NT2/D1 (cell line): ENCODE measurements at places on chromosomes 4 and X.

DNA sequence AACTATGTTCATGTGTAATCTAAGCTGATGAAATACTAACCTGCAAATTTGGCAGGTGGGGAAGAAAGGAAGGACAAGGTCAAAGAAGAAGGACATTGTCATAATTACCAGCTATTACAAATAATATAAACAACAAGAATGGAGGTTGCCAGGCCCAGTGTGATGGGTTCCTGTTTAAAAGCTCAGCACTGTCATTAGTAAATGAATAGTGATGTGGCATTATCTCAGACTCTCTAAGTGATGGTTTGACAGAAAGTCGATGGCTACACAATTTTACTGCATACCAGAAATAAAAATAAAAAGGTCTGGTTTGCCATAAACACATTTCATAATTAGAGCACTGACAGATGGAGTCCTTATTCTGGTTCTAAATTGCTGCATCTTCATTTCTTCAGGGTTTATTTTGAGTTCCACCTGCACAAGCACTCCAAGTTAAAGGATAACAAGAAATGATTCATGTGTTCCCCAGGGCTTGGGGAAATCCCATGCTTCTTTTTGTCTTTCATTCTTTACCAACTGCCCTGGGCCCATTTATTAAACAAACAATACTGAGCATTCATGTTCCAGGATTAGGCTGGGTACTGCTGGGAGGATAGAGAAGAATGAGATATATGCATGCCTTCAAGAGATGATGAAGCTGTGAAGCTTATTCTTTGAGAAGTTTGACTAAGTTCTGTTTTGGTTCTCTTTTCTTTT lies 367.8 kb upstream of the RASGEF1B start:
- no peak for DNase-seq

DNA sequence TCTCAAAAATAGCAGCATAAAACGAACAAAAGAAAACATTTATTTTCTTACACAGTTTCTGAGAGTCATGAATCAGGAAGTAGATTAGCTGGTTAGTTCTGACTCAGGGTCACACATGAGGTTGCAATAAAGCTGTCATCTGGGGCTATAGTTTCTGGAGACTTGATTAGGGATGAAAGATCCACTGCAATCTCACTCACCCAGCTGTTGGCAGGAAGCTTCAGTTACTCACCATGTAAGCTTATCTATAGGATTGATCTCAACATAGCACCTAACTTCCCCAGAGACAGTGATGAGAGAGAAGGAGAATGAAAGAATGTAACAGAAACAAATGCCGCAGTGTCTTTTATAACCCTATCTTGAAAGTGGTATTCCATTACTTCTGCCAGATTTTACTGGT lies 435.5 kb downstream of the GABRG1 start:
- no peak for DNase-seq

DNA sequence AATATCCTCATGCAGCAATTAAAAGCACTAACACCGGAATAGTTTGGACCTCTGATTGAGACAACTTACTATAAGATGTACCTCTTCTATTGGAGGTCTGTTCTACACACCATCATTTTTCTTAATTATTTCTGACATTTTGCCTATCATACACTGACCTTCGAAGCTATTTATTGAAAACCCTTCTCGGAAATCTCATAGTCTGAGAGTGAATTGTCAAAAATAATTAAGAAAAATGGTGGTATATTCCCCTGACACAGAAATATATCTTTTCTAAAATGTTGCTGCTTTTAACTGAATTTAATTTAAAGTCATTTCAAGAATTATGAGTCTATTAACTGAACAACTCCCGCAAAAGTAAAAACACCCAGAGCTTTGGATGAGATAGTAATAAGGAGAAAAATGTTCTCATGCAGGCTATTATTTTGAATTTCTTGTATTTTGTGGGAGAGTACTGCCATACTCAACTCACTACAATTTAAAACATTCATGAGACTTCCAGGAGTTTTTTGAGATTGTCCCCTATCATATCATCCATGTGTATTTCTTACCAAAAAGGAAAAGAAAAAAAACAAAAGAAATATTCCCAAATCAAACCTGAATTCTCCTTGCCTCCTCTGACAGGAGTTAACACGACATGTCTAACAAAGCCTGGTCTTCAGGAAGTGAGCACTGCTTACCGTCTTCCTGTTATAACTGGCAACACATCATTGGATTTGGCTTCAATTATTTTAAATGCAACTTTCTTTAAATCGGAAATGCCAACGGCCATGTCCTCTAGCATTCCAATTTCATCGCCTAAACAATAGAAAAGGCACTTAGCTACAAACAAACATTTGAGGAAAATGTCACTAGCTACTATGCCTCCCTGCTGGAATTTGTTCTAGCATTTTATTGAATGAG lies 485.3 kb downstream of the IL15 start:
- DNase-seq = no peak

DNA sequence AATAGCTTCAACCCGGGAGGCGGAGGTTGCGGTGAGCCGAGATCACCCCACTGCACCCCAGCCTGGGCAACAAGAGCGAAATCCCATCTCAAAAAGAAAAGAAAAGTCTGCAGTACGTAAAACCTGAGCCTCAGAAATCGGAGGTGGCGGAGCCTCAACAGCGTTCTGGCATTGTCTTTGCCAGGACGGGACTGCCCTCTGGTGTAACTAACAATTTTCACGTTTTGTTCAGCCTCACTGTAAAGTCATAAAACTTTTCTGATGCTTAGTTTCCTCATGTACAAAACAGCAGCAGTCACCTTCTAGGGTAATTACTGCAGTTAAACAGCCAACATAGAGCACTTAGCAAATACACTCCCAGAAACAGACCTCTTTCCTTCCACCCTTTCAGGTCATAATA lies 121.7 kb downstream of the RBM47 start:
- DNase-seq = no peak

GRCh38 chr4:172986114-172986513 lies 182.5 kb upstream of the GALNT7 start:
- DNase-seq = peak; percentile 9

DNA sequence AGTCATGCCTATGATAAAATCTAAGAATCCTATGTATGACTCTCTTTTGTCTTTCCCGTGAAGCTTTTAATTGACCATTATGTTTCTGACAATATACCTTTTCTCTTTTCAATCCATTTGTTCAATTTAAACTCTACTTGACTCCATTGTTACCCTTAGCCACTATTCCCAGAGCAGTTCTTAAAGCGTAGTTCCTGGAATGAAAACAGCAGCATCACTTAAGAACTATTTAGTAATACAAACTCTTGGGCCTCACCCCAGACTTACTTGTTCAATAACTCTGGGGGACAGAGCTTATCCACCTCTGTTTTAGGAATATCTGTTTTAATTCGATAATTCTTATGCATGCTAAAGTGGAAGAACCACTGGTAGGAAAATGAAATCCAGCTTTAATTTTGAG lies 358.4 kb downstream of the PRR32 start:
- DNase-seq = no peak

- DNase-seq = no peak
Observed at GRCh38 chrX:154398668-154399526, 720 bp downstream of the RPL10 start.

DNA sequence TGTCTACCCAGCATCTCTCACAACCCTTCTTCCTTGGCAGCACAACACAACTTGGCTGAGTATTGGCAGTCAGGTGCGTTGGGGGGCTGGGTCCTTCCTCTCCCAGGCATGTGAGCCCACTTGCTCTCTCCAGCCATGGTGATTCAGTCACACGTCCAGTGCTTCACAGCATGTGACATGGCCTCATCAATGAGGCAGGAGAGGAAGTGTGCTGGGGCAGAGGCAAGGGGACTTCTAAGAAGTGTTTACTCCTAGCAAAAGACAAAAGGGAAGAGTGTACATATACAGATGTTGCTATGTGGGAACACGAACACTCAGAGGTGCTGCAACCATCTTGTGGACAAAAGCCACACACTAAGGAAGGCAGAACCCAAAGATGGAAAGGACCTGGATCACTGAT lies 380.8 kb downstream of the FBXW7 start:
- no peak for DNase-seq
